Activated CD4-positive, alpha-beta T cell treated with anti-CD3 and anti-CD28 coated beads for 36 hours (primary cell): ENCODE measurements at places on chromosomes 6 and 20.

DNA sequence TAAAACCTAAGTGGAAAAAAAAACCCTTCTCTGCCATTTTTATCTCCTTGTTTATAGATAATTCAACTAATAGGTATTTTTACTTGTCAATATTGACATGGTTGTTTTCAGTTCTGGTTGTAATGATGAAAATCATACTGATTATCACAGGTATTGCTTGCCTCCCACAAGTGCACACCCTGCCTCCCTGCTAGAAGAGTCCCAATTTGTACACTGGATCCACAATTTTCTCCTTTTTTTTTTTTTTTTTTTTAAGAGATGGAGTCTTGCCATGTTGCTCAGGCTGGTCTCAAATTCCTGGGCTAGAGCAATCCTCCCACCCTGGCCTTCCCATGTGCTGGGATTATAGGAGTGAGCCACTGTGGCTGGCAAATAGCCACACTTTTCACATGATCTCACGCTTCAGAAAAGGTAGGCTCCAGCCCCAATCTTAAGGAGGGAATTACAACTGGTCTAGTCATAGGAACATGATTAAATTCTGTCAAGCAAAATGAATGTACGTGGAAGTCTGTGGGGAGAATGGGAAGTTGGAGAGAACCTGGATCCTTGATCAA lies 12.3 kb downstream of the DYNLT2 start:
- DNase-seq, result no peak

DNA sequence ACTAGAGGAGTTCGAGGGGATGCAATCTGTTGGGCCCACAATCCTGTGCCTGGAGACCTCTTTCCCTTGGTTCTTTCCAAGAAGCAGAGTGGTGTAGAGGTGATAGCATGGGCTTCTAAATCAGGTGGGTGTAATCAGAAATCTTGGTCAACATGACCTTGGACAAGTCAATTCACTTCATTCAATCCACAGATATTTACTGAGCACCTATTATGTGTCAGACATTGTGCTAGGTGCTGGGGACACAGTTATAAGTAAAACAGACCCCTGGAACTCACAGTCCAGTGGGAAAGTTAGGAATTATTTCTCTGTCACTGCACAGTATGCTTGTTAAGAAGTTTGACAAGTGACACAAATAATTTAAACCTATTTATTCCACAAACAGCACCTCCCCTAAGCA lies 3.3 kb upstream of the E2F1 start:
- no peak for DNase-seq

GRCh38 chr20:15889061-15889460 lies 684.2 kb downstream of the KIF16B start:
- DNase-seq, result no peak

- no peak for DNase-seq
These were observed 2.9 kb upstream of the MDGA1 start for GRCh38 chr6:37700620-37700973.
